ENCODE measurements at places on chromosomes 2 and 18.

DNA sequence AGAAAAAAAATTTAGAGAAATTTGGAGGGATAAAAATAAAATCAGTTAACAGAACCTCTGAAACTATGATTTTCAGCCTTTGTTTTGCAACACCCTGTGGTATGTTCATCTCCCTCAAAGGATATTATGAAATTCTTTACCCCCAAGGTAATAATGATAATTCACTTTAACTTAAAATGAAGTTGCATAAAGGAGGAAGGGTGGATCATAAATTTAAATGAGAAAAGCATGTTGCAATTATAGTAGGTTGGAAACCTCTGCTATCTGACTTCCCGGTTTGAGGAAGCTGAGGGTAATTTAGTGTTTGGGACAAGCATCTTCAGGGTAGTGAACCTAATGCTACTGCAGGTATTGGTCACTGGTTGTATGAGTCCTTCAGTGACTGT, 102.9 kb downstream of the BABAM2 start:
- DNase-seq = no peak

DNA sequence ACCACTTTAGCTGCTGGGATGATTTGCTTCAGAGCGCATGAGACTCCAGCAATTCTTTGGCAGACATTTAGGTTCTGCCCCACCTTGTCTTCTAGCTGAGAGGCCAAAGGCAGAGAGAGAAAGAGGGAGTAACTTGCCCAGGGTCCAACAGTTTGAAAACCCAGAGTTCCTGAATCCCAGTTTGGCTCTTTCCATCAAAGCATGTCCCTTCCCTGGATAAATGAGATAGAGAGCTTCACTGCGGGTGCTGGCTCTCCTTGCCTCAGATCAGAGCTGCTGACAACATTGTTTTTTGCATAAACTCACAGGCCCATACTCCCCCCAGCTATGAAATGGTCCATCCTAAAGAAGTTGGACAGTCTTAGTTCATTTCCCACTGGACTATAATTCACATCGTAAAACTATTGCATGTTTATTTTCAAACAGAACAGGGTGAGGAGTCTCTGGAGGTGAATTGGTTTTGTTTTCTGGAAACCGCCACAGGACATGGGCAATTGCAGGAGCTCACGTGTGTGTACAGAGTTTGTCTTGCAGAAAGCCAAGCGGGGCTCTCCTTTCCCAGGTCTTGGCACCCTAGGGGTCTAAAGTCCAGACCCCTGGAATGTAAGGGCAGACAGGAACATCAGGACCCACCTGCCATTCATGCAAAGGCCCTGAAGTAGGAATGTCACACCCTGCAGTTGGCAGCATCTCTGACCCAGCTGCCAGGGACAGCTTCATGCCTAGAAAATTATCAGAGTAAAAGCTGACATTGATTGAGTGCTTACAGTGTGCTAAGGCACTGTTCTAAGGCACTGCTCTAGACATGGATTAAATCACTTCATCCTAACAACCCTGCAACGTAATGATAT, 25.0 kb upstream of the SLC14A2 start:
- DNase-seq = no peak

GRCh38 chr2:9814129-9814868, 29.0 kb upstream of the TAF1B start:
- DNase-seq = no peak

DNA sequence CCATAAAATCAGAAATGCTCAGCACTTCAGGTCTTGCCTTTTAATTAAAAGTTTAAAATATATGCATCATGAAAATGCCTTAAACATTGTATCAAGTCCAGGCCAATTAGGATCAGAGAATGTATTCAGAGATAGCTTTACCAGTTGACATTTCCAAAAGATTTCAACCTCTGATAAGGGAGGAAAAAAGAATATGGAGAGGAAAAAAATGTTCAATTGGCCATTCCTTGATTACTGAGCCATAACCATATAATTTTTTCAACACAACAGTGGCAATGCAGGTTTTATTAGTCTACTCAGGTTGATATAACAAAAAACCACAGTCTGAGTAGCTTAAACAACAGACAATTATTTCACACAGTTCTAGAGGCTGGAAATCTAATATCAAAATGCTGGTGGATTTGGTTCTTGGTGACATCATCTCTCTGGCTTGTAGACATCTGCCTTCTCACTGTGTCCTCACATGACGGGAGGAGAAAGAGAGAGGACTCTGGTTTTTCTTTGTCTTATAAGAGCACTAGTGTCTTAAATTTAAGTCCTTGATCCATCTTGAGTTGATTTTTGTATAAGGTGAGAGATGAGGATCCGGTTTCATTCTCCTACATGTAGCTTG, 111.9 kb downstream of the IRS1 start:
- no peak for DNase-seq

All from fibroblast of pulmonary artery (primary cell).